Substantia nigra (tissue), 51 donors: ENCODE measurements at places on chromosomes 3 and 15.

GRCh38 chr3:15361494-15362214 lies 29.3 kb upstream of the SH3BP5 start:
- DNase-seq = no peak

GRCh38 chr15:52717924-52718323 lies 38.7 kb upstream of the ATOSA start:
- DNase-seq = no peak

- no peak for DNase-seq
Observed at GRCh38 chr3:3240986-3241385, 61.5 kb upstream of the CRBN start.

- no peak for DNase-seq
Observed at GRCh38 chr3:22585504-22585903, 617.6 kb upstream of the UBE2E2 start.

DNA sequence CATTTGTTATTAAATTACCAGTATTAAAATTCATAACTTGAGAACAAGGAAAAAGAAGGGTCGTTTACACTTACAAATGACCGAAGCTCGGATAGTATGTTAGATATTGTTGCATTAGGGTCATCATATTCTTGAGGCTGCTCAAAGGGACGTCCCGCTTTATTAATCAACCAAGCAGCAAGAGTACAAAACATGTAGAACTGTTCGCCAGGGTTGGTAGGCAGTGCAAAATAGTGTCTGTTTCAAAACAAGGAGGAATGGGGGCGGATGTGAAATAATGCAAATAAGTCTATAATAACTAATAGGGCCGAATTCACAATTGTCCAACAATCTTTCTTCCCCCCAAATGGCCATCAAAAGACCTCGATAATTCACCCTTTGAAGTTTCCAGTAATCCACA lies 2.9 kb downstream of the IFT57 start:
- no peak for DNase-seq

DNA sequence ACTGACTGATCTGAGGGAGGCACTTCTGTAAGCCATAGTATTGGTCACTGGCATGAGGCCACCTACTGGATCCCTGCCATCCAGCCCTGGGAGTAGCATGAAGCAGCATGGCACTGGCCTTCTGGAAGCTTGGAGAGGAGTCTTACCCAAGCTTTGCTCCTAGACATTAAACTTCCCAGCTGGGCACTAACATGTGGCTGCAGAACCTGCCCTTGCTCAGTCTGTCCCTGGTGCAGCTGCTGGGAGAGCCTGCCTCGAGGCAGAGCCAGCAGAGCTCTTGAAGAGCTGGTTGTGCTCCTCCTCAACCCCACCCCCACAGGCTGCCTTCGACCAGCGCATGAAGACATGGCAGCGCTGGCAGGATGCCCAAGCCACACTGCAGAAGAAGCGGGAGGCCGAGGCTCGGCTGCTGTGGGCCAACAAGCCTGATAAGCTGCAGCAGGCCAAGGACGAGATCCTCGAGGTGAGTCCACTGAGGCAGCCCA lies 17.1 kb upstream of the SNX22 start:
- DNase-seq = peak; percentile 81

GRCh38 chr3:10389995-10390394 lies 69.1 kb upstream of the SEC13 start:
- DNase-seq = no peak

- DNase-seq = no peak
Observed at GRCh38 chr3:171379281-171379680, 80.9 kb downstream of the TNIK start.
